ENCODE measurements at places on chromosomes 16 and 17.

DNA sequence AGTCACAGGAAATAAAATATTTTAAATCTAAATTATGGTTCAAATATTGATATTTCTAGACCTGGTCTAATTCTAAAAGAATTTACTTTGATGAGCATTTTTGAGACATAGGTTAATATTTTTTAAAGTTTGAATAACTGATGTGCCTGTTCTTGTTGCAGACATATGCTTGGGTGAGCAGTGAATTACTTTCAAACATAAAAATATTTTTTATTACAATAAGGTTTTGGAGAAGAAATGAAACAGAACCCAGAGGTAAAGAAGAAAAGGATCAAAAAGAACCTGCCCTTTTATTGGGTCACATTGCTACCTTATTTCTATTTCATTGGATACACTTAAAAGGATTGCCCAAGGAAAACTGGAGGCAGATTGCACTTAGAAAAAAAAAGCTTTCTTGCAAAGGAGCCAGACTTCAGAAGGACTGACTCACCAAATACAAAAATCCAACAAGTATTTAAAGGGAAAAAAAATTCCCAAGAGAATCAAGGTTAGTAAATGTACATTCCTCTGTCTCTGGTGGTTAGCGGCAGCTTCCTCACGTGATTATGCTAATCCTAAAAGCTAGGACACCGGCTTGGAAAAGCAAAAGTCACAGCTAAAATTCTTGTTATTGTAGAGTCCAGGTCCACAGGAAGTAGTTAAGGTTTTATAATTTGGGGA lies 18.5 kb downstream of the ENPP7 start:
- no peak for DNase-seq

DNA sequence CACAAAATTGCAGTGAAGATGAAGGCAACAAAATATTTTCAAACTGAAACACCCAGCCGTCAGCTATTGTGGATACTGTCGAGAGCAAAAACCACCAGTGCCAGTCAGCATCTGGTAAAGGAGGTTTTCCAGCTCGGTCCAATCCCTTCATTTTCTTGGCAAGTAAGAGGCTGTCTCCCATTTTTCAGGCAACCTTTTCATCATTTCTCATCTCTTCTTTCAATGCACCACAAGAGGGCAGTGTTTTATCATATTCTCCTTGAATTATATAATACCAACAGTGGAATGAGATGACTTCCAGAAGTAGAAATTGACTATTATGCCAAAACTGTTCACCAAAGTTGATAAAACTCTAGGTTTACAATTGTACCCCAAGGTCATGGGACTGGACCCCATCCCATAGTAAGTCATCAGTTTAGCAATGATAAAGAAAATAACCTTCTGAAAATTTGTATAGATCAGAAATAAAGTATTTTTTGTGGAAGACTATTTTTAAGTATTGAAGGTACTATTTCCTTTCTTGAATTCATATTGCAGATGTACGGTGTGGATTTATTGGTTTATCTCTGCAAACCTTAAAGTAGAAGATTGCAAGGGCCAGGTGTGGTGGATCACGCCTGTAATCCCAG lies 16.8 kb downstream of the NQO1 start:
- DNase-seq = no peak

GRCh38 chr16:25888868-25889267 lies 197.1 kb downstream of the HS3ST4 start:
- DNase-seq = no peak

- no peak for DNase-seq
Observed at GRCh38 chr17:49910858-49911204, 58.2 kb upstream of the DLX4 start.

All from activated naive CD4-positive, alpha-beta T cell treated with anti-CD3 and anti-CD28 coated beads, Interleukin-2, amount 10 ng/mL, durations not matched to agents 7 days and 5 days (primary cell).